CD4-positive, alpha-beta memory T cell (primary cell): ENCODE measurements at places on chromosomes 2 and 18.

DNA sequence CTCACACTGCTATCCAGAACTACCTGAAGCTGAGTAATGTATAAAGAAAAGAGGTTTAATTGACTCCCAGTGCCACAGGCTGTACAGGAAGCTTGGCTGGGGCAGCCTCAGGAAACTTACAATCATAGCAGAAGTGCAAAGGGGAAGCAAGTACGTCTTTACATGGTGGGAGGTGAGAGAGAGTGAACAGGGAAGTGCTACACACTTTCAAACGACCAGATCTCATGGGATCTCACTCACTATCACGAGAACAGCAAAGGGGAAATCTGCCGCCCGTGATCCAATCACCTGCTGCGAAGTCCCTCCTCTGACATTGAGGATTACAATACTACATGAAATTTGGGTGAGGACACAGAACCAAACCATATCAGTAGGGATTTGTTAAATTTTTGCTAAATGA, 150.4 kb upstream of the NXPH2 start:
- DNase-seq, result no peak

DNA sequence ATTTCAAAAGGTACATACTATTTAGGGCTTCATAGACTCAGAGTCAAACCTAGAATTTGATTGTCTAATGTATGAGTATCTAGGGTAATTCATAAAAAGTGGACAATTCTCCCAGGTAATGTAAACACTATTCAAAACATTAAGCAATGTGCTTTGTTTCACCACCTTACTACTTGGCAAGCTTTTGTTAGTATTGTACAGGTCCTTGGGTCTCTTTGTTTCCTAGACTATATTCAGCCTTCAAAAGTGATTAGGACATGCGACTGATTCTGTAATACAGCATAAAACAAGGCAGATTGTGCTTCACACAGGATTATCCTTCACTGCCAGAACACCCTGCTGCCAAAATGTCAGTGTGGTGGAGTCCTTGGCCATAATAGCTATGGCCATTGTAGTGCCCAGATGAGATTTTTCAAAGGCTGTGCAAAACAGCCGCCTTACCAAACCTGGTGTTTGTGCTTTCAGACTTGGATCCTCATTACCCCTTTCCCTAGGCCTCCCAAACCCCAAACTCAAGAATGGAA, 90.1 kb upstream of the CAVIN2 start:
- DNase-seq, result no peak

- DNase-seq, result peak; percentile 16
Measured at GRCh38 chr2:174332217-174332963, 2.4 kb upstream of the SP9 start.

- DNase-seq, result no peak
Measured at GRCh38 chr2:174145827-174146226, 102.5 kb downstream of the OLA1 start.

DNA sequence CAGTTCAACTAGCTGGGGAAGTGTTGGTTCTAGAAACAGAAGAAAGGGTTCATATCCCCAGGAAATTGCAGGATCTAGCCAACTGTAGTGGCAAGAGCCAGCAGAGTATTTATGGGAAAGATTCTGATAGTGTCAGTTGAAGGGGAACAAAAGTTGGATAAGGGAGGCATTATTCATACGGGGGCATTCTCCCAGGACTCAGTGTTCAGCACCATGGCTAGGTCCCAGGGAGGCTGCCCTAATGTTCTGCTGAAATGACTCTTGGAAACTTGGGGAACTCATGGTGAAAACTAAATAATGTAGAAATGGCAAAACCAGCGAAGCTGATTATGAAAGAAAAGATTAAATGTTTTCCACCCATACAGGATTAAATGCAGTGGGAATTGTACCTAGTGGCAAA, 543.7 kb downstream of the TRIB2 start:
- DNase-seq, result no peak

GRCh38 chr2:231139796-231140195, 15.0 kb upstream of the HTR2B start:
- DNase-seq, result no peak

DNA sequence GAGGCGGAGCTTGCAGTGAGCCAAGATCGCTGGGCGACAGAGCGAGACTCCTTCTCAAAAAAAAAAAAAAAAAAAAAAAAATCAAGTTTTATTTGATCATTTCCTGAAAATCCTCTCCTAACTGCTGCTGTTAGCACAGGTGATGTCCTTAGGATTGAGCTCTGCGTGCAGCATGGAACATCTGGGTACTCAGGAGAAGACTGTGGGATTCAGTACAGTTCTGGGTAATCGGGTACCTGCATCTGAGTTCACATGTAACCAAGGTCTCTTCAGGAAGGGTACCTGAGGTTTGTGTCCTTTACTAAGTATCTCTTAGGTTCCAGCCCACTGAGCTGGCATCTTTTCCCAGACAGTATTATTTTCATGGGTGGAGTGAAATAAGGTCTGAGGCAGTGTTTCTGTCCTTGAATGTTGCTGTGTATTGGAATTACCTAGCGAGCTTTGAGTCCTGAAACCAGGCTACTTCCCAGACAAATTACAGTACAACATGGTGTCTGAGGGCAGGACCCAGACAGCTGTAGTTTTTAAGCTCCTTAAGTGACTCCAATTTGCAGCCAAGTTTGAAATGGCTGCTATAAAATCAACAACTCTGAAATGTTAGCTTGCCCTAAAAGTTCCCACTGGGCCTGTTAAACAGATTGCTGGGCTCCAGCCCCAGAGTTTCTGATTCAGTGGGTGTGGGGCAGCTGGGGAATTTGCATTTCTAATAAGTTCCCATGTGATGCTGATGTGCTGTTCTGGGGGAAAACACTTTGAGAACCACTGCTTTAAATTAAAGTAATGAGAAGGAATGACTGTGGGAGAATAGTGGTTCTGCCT, 120.5 kb downstream of the PMAIP1 start:
- no peak for DNase-seq

DNA sequence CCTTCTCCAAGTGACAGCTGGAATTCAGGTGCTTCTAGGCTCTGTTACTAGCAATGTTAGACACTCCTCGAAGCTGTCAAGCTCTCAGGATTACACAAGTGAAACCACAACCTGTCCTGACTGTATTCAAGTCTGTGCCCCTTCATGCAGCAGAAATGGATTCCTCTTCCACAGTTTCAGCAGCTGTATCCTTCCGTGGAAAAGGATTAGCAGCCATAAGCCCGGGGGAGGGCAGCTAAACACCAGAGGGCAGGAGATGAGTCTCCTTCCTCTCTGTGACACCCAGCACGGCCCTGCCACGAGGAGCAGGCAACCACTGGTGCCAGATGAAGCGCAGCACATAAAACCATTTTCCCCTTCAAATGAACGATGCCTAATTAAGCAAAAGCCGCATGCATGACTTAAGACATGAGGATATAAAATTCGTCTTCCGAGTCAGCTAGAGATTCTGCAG, 1.2 kb downstream of the ST3GAL5 start:
- DNase-seq, result peak; percentile 55

DNA sequence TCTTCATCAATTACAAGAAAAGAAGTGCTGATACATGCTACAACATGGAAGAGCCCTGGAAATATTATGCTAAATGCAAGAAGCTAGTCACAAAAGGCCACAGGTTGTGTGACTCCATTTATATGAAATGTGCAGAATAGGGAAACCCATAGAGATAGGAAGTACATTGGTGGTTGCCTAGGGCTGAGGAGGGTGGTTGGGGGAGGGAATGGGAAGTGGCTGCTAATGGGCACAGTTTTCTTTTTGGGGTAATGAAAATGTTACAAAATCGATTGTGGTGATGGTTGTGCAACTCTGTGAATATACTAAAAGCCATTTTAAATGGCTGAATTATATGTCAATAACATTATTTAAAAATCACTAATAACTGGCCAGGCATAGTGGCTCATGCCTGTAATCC, 24.3 kb upstream of the RESP18 start:
- no peak for DNase-seq

- no peak for DNase-seq
Measured at GRCh38 chr2:218435003-218435982, 16.4 kb downstream of the VIL1 start.
